ENCODE measurements at places on chromosomes 1 and 21.

DNA sequence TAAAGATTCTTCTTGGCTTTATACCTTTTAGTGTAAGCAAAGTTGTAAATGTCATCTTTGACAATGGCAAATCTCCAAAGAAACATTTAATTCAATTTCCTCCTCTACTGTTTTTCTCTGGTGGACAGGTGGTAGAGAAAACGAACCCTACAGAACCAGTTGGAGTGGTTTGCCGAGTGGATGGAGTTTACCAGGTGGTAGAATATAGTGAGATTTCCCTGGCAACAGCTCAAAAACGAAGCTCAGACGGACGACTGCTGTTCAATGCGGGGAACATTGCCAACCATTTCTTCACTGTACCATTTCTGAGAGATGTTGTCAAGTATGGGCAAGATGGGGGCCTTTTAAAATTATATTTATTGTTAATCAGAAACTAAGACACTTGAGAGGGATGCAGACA is 25.8 kb downstream of the UAP1 start:
- ATAC-seq: no peak

DNA sequence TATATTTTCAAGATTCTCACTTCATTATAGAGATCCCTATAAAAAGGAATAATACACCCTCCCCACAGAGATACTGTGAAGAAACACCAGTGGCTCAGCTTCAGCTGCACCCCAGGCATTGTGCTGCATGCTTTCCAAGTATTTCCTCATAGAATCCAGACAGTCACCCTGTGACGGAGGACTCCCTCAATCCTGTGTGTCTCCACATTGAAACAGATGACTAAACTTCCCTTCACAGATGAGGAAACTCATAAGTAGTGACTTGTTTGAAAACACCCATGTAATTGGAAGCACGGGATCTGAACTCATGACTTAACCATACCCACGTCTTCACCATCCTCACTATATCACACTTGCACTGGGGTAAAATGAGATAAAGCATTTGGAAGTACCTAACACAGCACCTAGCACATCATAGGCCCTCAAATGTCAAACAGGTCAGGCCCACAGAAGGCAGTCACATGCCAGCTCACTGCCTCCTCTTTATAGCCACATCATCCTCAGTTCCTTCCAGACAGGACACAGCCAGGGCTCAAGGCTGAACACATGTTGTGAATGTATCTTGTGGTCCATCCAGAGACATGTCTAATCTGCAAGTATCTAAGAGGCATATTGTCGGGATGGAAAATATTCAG is 55.2 kb downstream of the GPR161 start:
- peak; percentile 84 for ATAC-seq

- no peak for ATAC-seq
These were observed 265.7 kb downstream of the PTBP2 start for GRCh38 chr1:96987186-96987703.

DNA sequence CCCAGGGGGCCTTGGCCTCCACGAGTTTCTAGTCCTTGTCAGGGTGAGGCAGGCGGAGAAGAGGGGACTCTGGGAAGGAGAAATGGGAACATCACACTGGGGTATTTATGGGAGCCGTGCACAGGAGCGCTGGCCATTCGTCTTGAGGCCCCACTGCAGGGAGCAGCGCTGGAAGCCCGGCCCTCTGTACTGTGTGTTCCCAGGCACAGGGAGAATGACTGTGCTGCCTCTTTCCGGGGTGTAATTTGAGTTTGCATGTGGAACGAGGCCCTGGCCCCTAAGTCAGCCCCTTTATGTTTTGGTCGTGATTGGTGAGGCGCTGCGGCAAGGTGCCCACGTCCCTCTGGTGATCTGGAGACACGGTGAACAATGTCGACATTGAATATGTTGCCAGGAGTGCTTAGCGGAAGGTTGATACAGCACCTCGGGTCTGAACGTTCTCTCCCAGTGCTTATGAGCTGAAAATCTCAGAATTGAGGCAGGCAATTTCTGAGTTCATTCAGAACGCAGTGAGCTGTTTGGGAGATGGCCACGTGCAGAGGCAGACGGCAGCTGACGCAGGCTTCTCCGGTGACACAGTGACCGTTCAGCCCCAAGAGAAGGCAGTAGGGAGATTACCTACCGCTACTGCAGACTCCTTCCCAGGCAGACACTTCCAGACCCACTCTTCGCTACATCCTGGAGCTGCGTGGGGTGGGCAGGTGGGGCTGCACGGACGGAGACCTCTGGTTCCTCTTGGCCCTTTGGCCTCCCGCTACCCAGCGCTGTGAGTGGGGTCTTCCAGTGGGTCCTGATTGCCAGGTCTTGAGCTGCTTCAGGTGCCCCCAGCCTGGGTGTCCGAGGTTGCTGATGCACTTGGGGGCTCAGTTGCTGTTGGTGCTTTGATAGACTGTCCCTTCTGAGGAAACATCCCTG is 265.8 kb downstream of the CAMTA1 start:
- ATAC-seq: no peak

DNA sequence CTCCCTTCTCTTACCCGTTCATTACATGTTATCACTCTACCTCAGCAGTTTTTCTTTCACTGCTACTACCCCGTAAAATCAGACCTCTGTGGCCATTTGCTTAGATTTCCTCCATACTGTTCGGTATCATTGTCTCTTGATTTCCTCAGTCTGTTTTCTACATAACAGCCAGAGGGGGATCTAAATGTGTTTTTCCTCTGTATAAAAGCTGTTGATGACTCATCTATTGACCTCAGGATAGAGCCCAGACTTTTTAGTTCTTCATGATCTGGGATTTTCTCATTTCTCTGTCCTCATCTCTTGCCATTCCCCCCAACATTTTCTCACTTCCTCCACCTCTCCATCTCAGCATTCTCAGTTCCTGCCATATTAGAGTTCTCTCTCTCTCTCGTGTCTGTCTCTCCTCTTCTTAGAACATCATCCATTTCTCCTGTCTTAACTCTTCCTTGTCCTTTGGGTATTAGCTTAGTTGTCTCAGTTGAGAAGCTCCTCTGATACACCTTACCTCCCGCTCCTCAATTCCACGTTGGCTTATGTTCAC is 10.5 kb downstream of the OTUD3 start:
- no peak for ATAC-seq

- ATAC-seq: no peak
These were observed 104.1 kb downstream of the DISP1 start for GRCh38 chr1:222918801-222919477.

DNA sequence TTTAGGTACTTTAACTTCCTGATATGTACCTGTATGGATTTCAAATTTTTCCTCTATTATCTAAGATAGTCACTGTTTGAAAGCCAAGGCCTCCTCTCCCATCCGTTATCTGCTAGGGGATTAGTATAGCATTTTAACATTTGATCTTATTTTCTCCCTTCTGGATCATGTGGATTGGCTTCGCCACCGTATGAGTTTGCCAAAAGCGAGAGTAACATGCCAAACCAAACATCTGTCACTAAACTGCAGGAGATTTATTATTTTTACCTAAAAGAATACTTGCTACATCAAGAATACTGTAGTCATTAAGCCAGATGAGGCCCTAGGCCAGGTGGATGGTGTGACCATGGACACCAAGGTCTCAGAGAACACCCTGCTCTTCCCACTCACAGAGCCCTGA is 28.5 kb upstream of the EEIG2 start:
- ATAC-seq: no peak

DNA sequence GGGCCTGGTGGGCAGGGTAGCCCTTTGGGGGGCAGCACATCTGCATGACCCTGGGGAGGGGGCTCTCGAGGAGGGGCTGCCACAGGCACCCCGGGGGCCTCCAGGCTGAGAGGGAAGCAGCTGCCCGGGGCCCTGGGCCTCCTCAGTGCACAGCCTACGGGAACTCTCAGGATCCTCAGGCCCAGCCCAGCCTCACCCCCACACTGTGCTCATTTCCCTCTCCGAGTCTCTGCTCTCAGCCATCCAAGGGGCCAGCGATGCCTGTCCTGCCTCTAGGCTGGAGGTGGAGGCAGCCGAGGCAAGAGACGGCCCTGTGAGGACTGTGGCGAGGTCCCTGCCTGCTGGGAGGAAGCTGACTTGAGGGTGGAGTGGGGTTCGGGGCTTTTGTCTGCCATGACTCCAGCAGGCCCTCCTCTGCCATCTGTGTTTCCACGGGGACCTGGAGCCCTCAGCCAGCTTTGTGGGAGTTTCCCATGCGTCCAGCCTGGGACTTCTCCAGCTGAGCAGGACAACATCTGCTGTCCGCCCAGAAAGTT is 7.2 kb upstream of the PLEKHG5 start:
- ATAC-seq: no peak

GRCh38 chr1:1972976-1973715 is 30.4 kb downstream of the CFAP74 start:
- no peak for ATAC-seq

DNA sequence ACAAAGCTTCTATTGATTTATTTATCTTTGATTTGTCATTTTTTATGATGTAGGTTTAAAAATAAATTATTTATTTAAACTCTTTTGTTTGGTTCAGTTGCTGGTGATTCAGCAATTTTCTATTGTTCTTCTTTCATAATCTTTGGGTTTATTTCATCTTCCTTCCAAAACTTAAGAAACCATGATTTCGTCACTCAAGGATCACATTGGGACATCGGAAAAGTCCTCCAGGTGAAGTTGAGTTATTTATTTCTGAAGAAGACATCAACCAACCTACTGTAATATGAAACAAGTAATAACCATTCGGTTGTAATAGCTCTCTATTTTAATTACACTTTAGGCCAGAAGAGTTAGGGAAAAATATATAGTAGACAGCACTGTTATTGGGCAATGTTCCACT is 23.0 kb upstream of the WLS start:
- no peak for ATAC-seq

- ATAC-seq: no peak
These were observed 182.9 kb downstream of the BACH1 start for GRCh38 chr21:29481641-29482040.

DNA sequence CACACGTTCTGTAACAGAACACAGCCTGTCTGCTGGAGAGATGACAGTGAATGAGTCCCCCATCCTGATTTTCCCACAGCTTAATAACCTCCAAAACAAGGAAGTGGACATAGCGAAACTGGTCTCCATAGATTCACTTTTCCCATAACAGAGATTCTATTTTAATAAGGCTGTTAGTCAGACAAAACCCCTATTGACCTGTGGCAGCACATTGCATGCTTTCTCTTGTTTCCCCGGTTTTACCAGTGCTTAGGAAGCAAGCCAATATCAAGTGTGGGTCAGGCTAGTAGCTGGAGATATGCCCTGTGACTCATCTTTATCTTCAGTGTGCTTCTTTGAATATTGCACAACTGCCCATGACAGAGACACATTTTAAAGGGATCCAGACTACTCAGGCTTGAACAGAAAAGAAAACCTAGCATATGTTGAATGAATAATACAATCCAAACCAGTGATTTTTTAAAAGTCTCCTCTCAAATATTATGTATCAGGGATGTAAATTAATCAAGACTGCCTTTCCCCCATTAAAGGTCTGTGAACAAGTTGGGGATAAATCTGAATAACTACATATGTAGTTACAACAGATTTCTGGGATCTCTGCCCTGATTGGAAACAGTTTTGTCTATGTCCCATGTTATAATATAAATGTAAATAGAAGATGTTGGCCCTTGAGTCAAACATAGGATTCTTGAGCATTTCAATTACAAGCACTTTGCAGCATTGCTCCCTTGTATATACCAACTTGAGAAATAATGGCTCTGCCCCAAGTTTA is 11.9 kb upstream of the CLDN8 start:
- peak; percentile 93 for ATAC-seq

DNA sequence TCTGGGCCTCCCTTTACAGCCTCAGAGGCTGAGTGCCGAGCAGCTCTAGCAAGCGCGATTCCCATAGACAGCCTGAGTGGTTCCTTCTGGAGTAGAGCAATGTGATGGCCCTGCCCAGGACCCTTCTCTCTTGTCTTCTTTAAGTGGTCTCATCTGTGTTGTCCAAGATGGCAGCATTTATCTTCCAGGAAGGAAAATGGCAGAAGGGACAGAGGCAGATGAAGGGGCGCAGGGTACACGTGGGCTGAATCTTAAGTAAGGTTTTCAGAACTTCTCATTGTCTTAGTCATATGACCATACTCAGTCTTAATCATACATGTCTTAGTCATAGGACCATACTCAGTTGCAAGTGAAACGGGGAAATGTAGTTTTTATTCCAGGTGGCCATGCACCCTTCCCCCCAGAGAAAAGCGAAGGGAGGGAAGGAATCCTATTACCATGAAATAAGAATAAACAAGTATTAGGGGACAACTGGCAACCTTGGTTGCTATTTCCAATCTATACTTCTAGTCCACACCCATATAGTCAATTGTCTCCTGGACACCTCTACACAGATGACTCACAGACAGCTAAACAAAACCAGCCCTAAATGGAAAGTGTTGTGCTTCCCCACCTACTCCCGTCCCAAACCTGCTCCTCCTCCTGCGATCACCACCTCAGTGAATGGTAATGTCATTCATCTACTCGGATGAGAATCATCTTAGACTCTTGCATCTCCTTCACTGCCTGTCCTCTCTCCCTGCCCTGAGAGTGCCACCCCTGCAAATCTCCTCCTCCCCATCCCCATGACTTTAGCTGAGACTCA is 13.3 kb downstream of the OVAAL start:
- no peak for ATAC-seq

GRCh38 chr1:18907021-18907916 is 4.9 kb upstream of the ALDH4A1 start:
- ATAC-seq: peak; percentile 2

DNA sequence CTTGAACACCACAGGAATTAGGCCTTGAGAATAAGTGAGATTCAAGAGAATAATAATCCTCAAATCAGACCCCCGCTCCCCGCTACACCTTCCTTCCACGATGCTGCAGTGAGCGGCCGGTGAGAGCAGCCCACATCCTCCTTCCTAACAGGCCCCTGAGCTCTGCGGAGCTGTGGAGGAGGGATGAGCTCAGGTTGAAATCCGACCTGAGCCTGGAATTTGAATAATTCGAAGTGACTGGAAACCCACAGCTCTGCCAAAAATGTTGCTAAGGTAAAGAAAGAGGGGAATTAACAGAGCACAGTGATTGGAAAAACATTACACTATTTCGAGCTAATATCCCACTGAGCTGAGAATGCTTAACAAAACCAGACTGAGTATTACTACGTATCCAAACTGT is 90.0 kb downstream of the URB2 start:
- no peak for ATAC-seq

DNA sequence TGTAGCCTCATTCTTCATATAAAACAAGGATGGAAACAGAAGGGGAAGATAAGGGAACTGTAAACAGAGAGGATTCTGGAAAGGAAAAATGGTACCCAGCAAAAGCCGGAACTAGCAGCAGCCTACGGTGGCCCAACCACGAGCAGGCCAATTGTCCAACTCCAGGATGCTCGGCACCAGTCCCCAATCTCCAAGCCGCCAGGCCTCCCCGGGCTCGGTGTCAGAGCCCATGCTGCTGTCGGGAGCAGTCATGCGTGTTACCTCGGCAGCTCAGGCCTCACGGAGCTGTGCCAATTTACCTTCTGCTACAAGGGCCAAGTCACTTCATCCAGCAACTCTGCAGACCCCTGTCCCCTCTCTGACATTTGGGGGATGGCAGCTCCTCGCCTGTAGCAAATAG is 130.8 kb downstream of the ZBTB18 start:
- ATAC-seq: no peak

GRCh38 chr1:242056988-242057744 is 58.3 kb upstream of the MAP1LC3C start:
- ATAC-seq: no peak
